ENCODE measurements at places on chromosomes 16 and 17.
A peak's percentile ranks its signal among the peaks of the same experiment; 100 is the strongest.

DNA sequence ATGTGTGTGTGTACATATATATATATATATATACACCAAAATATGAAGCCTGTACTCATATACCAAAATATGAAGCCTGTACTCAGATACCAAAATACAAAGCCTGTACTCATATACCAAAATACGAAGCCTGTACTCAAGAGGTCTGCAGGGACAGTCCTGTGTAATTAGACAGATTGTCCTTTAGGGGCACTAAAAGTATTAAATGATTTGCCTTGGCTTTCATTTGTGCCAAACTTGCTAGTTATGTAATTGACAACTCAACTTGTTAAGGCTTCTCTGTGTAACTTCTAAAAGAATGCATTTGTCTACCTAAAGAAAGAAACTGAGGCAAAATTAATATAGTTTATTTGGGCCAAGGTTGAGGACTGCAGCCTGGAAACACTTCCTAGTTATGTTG is 30.8 kb upstream of the DHX40 start:
- no peak for DNase-seq

- no peak for DNase-seq
Observed at GRCh38 chr17:82765371-82765770, 13.5 kb downstream of the TBCD start.

GRCh38 chr16:65323655-65324237 is 201.9 kb upstream of the CDH11 start:
- DNase-seq = no peak

- DNase-seq = peak; percentile 44
Observed at GRCh38 chr17:40699371-40699770, 4.2 kb downstream of the KRT24 start.

- DNase-seq = no peak
Observed at GRCh38 chr17:557371-557770, 157.3 kb downstream of the VPS53 start.

- no peak for DNase-seq
Observed at GRCh38 chr17:80223142-80223815, 3.1 kb downstream of the SLC26A11 start.

- DNase-seq = no peak
Observed at GRCh38 chr16:68353366-68353765, 42.5 kb downstream of the PRMT7 start.

- DNase-seq = no peak
Observed at GRCh38 chr16:6645768-6646568, 686.7 kb upstream of the RBFOX1 start.

- DNase-seq = no peak
Observed at GRCh38 chr17:51947160-51947735, 211.3 kb downstream of the CA10 start.

DNA sequence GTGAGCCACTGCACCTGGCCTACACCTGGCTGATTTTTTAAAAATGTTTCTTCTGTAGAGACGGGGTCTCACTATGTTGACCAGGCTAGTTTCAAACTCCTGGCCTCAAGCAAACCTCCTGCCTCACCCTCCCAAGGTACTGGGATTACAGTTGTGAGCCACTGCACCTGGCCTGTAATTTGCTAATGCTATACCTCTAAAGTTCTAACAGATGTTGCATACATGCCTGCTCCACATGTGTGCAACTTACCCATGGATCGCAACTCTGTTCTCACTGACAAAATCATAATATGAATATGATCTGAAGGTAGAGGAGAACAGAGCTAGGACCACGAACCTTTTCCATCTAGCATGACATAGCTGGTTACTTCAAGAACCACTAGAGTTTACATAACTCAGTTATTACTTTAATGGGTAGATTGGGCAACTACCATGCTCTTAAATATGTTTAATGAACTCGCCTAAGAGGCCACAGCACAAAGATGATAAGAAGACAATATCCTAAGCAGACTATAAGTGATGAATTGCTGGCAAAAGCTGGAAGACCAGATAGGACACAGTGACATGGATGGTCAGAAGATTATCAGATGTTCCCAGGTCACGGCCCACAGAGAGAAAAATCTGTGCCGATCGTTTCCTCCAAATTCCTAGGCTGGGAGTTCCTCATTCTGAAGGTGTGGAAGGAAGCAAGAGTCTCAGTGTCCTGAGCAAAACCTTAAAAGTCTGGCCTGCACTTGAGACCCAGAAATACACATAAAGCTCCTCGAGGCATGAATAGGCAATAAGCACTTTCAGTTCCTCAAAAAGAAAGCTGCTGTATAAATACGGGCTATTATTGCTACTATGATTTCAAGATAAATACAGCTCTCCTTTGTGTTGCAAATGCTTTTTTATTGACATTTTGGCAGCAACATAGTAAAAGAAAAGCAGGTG is 53.6 kb upstream of the ICAM2 start:
- no peak for DNase-seq

DNA sequence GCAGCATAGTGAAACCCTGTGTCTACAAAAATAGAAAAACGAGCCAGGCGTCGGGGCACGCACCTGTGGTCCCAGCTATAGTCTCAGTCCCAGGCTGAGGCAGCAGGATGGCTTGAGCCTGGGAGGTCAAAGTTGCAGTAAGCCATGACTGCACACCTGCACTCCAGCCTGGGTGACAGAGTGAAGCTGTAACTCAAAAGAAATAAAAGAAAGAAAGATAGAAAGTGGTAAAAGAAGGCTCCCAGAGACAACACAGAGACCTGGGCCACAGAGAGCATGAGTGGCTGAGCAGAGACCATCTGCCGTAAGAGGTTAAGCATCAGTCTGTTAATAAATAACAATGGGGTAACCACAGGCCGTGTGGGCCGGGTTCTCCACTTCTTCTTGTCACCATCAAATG is 15.3 kb upstream of the HEXD start:
- DNase-seq = no peak

- DNase-seq = peak; percentile 36
Observed at GRCh38 chr17:7043182-7043496, 753 bp downstream of the SLC16A11 start.

GRCh38 chr17:36602924-36603384 is 1.6 kb downstream of the MRM1 start:
- DNase-seq = peak; percentile 70

- DNase-seq = no peak
Observed at GRCh38 chr16:70444249-70445063, 5.6 kb upstream of the ST3GAL2 start.

DNA sequence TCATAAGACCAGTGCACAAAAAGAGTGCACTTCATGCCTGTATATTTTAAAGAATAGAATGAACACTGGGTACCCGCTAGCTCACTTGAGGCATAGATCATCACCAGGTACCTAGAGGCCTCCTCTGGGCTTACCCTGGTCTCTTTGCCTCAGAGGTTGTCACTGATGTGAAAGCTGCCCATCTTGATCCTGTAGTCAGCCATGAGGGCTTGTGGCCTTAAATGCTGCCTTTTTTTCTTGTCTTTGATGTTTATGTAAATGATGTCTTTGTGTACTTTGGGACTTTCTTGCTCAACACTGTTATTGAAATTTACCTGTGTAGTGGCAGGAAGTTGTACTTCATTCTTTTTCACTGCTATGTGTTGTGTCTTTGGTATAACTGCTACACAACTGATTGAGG is 26.8 kb upstream of the SLC5A10 start:
- DNase-seq = no peak

DNA sequence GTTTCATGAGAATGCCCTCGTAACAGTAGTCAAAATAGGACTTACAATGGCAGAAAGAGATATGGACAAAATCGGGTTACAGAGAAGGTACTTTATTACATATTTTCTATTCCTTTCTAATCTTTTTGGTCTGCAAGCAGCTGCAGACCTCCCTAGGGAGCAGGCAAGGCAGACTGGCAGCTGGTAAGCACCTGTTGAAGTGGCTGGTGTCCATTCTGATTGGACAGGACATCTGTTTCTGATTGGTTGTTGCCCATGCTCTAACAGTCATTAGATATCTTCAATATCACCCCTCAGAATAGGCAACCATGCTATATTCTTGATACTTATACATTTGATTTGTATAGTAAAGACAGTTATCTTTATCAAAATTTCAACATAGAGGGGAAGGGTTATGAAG is 606.3 kb downstream of the KCNJ2 start:
- no peak for DNase-seq

Data from femur (tissue), 1 donor.